Glutamatergic neuron (in vitro differentiated cells): ENCODE measurements at places on chromosomes 6 and 20. TPM values are rescaled to one million over a fixed set of nuclear protein-coding genes. Genes with fewer than 3 reads are reported as not detected.

GRCh38 chr6:149118737-149119653, 198.5 kb upstream of the TAB2 start:
- DNase-seq: no peak

DNA sequence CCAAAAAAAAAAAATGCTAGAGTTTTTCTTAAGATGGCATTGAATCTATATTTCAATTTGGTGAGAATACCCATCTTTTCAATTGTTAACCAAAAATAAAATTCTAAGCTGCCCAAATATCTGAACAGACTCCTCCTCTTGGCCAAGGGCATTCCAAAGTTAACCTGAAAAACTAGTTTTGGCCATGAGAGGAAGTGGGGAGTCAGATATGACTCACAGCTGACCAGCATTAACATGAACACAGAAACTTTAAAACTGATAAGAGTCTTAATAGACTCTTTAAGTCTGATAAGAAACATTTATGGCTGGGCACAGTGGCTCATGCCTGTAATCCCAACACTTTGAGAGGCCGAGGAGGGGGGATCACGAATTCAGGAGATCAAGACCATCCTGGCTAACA, 171.3 kb downstream of the FAXC start:
- no peak for DNase-seq

DNA sequence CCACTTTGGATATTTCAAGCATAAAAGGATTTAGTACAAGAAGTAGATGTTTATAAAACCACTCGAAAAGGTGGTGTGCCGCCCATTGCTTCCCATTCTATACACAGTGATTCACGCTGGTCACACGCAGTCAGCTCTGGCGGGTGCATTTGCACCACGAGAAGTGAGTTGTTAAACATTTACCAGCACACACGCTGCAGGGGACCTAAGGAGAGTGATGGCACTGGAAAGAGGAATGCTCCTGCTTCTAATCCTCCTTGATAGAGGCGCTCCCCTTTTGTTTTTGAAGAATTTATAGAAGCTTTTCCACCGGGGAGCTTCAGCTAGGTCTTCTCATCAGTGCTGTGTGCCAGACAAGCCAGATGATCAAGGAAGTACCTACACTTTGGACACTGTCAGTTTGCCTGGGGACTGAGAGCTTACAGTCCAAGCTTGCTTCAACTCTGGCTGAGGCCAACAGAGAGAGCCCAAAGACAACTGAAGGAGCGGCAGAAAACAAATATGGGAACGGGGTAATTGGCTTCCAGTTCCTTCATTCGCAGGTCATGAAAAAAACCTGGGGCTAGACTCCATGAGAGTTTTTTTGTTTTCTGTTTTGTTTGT, 31.2 kb downstream of the MUC22 start:
- no peak for DNase-seq

DNA sequence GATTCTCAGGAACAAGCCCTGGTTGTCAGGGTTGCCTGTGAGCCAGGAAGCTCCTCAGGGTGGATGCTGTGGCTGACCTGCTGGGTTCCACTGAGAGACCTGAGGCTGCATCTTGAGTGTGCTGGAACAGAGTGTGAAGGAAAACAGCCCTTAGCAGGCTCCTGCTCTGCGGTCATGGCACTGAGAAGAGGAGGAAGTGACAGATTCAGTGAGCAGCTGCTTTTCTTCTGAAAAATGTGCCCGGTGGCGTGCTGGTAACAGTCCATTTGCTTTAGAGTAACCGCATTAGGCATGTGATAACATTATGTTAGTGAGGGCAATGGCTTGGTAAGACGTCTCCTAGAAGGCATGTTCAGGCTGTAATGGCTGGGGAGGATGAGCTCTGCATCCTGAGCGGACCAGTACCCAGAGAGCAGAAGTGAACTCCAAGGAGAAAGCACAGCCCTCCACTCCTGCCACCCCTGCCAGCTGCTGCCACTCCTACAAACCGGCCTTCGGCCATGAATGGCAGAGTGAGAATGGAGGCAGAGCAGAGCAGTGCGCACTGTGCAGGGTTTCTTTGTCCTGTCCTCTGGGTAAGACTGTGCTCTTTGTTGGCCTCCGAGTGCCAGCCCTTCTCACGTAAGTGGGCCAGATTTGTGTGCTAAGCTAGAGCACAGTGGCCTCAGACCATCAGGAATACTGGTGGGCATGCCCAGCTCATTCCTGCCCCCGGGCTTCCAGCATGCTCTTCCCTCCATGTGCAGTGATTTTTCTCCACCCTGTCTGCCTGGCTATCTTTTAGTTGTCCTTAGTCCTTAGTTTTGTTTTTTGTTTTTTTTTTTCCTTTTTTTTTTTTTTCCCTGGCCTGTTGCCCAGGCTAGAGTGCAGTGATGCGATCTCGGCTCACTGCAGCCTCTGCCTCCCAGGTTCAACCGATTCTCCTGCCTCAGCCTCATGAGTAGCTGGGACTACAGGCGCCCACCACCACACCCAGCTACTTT, 98.1 kb upstream of the VSTM2L start:
- DNase-seq: no peak

DNA sequence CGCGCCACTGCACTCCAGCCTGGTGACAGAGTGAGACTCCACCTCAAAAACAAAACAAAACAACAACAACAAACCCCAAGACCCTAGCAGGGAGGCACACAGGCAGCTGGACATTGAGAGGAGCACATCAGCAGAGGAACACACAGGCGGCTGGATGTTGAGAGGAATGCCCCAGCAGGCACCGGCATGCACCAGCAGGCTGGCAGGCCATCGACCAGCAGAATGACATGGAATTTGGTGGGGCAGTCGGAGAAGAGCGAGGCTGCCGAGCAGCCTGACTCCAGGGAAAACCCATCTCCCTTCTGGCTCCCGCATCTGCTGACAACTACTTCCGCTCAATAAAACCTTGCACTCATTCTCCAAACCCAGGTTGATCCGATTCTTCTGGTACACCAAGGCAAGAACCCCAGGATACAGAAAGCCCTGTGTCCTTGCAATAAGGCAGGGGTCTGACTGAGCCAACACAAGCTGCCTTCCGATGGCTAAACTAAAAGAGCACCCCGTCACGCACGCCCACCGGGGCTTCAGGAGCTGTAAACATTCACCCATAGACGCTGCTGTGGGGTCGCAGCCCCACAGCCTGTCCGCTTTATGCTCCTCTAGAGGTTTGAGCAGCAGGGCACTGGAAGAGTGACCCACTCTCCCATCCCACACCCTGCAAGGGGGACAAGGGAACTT, 60.2 kb downstream of the SLC22A23 start:
- DNase-seq: no peak

DNA sequence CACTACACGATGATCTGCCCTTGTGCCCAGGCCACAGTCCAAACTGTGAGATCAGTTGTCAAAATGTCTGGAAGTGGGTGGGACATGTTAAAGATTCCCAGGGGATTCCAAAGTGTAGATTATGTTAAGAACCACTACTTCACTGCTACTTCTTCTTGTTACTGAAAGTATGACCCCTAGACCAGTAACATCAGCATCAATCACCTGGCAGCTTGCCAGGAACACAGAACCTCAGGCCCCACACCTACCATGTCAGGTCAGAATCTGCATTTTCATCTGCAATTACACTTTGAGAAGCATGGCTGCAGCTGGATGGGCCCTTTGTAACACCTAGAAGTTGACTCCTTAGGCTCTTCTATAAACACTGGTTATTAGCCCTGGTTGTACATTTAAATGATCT, 36.1 kb downstream of the RFPL4B start:
- DNase-seq: no peak

Gene MPIG6B
- not detected for total RNA-seq

Gene WFDC12
- not detected for total RNA-seq

Gene HLA-DQB1
- not detected for total RNA-seq

Gene MYMX
- total RNA-seq: 0.91 TPM

Gene EPHA7
- total RNA-seq: 3.6 TPM
